ENCODE measurements at places on chromosomes 6 and 20. TPM values are rescaled to one million over a fixed set of nuclear protein-coding genes. Genes with fewer than 3 reads are reported as not detected.

The TGIF2 gene
- 47.4 TPM for total RNA-seq

The SLC25A27 gene
- 5.7 TPM for total RNA-seq

The HLA-DRA gene
- total RNA-seq: 969 TPM

The ARHGAP18 gene
- total RNA-seq: 2.2 TPM

The SMLR1 gene
- not detected for total RNA-seq

The SFT2D1 gene
- total RNA-seq: 34.2 TPM

The CD93 gene
- 5.9 TPM for total RNA-seq

The TINAG gene
- total RNA-seq: not detected

The THEMIS gene
- under 0.01 TPM for total RNA-seq

The ZKSCAN3 gene
- total RNA-seq: 6.2 TPM

The RAD21L1 gene
- total RNA-seq: not detected

The GSTA2 gene
- total RNA-seq: not detected

The SLC32A1 gene
- 0.54 TPM for total RNA-seq

DNA sequence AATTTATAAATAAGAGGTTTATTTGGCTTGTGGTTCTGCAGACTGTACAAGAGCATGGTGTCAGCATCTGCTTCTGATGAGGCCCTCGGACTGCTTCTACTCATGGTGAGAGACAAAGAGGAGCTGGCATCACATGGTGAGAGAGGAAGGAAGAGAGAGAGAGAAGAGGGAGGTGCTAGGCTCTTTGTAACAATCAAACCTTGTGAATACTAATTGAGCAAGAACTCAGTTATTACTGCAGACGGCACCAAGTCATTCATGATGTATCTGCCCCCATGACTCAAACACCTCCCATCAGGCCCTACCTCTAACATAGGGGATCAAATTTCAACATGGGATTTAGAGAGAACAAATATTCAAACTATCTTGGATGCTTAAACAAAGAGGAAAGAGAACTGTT, 6.3 kb upstream of the SIRPG start:
- DNase-seq: no peak

GRCh38 chr6:43286980-43287716, 10.9 kb upstream of the SLC22A7 start:
- DNase-seq: no peak

GRCh38 chr6:37636116-37636515, 61.6 kb downstream of the MDGA1 start:
- DNase-seq: no peak

DNA sequence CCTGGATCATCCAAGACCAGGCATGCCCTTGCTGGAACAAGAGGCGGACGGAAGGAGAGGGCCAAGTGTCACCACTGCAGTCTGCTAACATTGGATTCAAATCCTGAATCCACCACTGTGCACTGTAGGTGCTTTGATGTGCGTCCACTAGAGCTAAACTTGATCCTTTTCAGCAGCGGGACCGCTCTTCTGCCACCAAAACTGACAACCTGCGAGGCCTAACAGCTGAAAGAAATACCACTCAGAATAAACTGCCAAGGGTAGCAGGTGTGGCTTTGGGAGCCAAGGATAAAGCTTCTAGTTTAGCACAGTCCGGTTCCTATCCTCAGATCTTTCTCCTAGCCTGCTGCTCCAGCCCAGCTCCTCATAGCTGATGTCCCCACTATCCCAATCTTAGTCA, 108.0 kb downstream of the ATXN1 start:
- DNase-seq: no peak

GRCh38 chr20:33606118-33606771, 55.9 kb upstream of the C20orf144 start:
- DNase-seq: no peak

DNA sequence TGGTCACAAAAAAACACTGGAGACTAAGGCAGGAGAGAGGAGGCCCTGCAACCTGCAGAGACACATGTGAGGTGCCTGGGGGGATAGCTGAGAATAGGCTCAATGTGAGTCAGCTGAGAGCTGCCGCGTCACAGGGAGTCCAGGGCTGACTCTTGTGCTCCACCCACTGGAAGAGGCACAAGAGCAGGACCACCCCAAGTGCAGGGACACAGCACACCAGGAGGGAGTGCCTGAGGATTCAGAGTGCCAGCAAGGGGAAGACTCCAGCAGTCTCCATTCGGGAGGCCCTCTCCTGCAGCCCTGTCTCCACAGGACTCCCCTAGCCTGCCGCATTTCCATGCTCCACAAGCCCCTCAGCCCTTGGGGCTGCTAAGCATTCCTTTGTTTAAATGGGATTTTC, 105.5 kb downstream of the HUS1B start:
- DNase-seq: peak; percentile 15

DNA sequence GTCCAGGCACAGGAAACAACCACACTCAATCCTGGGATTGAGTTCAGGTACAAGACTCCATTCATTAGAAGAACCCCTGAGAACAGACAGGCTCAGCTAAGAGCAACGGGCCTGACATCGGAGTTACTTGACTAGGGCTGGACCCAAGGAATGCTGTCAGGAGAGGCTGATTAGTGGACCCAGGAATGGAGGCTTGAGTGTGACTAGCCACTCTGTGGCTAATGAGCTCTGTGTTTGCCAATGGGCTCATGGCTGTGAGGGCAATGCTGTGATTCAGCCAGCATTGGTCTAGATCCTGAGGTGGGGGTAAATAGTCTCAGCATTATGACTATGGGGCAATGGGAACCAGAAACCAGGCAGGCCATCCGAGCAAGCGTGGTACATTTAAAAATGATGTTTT, 71.8 kb downstream of the RIOK1 start:
- no peak for DNase-seq

GRCh38 chr20:43189554-43190331, at the start of gene PTPRT:
Gene PTPRT (minus strand): TSS chr20:43189906. CDS start chr20:43189733, 173 bp downstream.
- no peak for DNase-seq

GRCh38 chr6:3623451-3624249, 127.9 kb downstream of the PXDC1 start:
- no peak for DNase-seq

DNA sequence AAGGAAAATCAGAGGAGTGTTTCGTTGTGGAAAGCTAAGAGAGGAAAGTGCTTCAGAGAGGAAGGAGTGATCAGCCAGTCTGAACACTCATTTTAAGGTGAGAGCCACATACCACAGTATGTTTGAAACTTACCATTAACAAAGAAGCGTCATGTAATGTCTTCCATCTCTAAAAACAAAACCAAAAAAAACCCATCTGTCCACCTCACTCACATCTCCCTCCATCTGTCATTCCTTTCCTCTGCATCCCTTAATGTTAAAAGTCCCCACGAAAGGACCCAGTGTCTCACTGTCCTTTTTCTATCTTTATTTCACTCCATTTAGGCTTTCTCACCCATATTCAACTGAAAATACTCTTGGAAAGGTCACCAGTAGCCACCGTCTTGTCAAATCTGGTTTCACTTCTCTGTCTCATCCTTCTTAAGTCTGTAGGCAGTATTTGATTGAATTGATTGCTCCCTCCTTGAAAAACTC, 59.4 kb upstream of the GNRH2 start:
- DNase-seq: no peak

DNA sequence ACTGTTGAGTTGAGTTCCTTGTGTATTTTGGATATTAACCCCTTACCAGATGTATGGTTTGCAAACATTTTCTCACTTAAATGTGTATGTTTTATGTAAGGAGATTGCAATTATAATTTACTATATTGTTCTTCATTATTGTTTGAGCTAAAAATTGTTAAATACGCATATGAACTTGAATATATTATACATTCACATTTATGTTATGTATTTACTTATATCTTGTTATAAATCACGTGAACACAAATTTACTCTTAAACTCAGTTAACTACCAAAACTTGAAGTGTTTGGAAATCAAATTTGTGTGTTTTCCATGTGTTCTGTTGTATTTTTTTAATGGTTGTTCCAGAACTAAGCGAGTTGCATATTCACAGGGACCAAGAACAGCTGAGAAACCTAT, 18.3 kb downstream of the CDC40 start:
- DNase-seq: no peak

DNA sequence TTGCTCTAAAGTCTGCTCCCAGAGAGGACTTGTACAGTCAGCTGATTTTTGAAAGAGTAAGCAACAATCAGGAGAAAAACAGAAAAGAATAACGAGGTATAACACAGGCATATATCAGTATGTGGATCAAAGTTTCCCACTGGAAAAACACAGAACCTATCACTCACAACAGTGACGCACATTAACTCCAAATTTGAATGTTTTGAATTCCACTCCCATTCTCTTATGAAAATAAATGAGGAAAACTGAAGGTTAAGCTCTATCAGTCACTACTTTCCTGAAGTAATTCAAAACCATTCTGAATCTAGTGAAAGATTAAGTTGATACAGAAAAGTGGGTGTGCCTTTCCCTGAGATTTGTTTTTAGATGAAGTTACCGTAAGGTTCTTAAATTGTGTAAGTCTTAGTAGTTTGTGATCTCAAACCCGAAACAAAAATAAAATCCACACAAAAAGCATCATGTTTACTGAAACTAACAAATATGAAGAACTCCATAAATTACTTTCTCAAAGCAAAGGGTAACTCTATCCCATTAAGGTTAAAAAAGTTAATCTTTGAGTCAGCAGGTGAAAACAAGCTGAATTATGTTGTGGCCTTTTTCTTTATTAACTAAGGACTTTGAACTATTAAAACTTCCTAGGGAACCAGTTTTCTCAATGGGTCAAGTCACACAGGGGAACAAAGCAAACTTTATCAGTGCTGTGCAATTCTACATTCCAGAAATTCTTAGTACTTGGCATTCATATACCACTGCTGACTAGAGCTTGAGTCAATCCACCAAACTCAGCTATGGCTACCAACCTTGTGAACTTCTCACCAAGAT, 115.7 kb downstream of the OGFRL1 start:
- no peak for DNase-seq

DNA sequence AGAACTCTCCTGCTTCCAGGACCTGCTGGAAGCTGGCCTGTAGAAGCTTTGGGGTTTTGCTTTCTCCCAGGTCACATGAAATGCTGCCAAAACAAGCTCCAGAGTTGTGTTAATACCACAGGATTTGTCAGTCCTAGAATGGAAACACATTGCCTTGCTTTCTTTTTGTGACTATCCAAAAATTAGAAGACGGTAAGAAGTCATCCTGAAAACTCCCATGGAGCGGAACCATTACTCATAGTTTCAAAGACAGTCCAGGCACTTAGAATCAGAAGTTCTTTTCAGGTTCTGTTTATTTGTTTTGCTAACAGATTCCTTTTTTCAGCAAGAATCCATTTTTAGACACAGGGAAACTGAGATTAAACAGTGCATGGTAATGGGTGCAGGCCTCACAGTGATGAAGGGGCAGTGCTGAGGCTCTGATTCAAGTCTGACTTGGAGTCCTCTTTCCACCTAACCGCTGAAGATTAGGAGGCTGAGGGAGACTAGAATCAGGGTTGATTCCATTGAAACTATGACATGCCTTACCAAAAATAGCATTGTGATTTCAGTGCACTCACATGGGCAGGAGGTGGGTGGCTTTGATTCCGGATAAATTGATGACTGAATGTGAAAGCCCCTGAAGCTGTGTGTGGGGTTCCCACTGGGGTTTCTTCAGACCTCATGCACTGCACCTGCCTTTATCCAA, 72.2 kb upstream of the NAA20 start:
- DNase-seq: no peak

DNA sequence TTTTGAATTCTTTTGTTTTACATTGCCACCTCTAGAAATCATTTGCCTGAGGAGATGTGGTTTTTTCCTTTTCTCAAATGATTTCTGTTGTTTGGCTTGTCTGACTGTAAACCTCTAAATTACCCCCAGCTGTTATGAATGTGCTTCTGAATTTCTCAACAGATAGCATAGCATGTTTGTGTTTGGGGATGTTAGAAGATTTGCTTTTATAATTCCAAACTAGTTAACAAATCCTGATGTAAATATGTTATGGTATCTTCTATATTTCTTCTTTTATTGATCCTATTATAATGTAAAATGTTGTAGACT, 31.6 kb upstream of the EZR start:
- no peak for DNase-seq

- DNase-seq: no peak
Observed at GRCh38 chr6:79627422-79627821, 3.7 kb upstream of the SH3BGRL2 start.

- no peak for DNase-seq
Observed at GRCh38 chr20:22675341-22675740, 91.0 kb upstream of the FOXA2 start.

GRCh38 chr6:158503846-158504245, 56.0 kb upstream of the TMEM181 start:
- DNase-seq: no peak

DNA sequence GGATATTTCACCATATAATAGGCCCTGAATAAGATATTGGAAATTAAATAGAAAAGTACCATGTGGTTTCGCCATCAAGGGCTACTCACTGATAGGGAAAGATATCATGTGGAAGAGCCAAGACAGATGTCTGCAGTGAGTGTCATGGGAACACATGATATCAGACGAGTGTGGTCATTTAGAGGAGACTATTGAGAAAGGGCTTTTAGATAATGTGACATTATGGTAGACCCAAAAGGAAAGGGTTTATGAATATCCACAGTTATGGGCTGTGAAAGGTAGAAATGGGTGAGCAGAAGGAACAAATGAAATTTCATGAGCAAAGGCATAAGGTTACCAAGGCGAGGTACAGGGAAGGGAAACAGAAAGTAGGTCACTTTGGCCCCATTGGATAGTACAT, 182.3 kb upstream of the PRSS16 start:
- no peak for DNase-seq
